Breast epithelium (tissue), 4 donors: ENCODE measurements at places on chromosomes 7 and 10. TPM values are rescaled to one million over a fixed set of nuclear protein-coding genes. Genes with fewer than 3 reads are reported as not detected.

Gene ITPRID1
- total RNA-seq = 1.6 TPM

Gene TPK1
- 9.8 TPM for total RNA-seq

Gene IDI2
- total RNA-seq = not detected

Gene TSC22D4
- 17.0 TPM for total RNA-seq

Gene SND1
- total RNA-seq = 131 TPM

Gene SPDYE16
- 0.73 TPM for total RNA-seq

- peak; percentile 24 for DNase-seq
- peak overlapping the region; percentile 73 for H3K27ac ChIP-seq
- H3K4me3 ChIP-seq = no peak overlapping the region
- H3K4me1 ChIP-seq = peaks cover 11% of the 10 kb centered on the region
- H3K27me3 ChIP-seq = no peaks in the 10 kb centered on the region
Observed at GRCh38 chr7:128268233-128268632, 27.2 kb downstream of the LEP start.

- H3K27me3 ChIP-seq = no peaks in the 10 kb centered on the region
- no peak overlapping the region for H3K27ac ChIP-seq
- H3K36me3 ChIP-seq = no peaks in the 10 kb centered on the region
Observed at GRCh38 chr7:50534690-50535290, 30.4 kb downstream of the DDC start.

GRCh38 chr7:95582578-95583293 lies 13.6 kb downstream of the PDK4 start:
- H3K36me3 ChIP-seq = no peaks in the 10 kb centered on the region
- no peaks in the 10 kb centered on the region for H3K4me1 ChIP-seq
- no peak overlapping the region for H3K27ac ChIP-seq
- H3K27me3 ChIP-seq = no peaks in the 10 kb centered on the region

DNA sequence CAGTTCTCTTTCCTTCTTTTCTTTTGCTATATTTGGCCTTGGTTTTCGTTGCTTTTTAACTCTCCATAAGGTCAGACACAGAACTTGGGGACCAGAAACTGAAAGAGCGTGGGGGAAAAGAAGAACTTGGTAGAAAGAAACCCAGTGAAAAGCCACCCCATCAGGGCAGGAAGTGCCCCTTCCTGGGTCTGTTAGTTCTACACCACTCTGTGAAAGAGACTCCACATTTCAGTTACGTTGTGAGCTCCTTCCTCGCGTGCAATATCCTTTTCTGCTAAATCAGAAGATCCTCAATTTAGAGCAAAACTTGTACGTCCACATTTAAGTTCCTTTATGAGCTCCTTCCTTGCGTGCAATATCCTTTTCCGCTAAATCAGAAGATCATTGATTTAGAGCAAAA lies 220.6 kb upstream of the FOXK1 start:
- no peaks in the 10 kb centered on the region for H3K4me1 ChIP-seq
- no peak for DNase-seq
- no peak overlapping the region for H3K4me3 ChIP-seq
- H3K27ac ChIP-seq = no peak overlapping the region
- no peaks in the 10 kb centered on the region for H3K27me3 ChIP-seq

- H3K27me3 ChIP-seq = no peaks in the 10 kb centered on the region
- DNase-seq = peak; percentile 63
- H3K4me1 ChIP-seq = no peaks in the 10 kb centered on the region
- no peak overlapping the region for H3K4me3 ChIP-seq
Observed at GRCh38 chr10:69092959-69093850, 5.3 kb downstream of the SRGN start.

DNA sequence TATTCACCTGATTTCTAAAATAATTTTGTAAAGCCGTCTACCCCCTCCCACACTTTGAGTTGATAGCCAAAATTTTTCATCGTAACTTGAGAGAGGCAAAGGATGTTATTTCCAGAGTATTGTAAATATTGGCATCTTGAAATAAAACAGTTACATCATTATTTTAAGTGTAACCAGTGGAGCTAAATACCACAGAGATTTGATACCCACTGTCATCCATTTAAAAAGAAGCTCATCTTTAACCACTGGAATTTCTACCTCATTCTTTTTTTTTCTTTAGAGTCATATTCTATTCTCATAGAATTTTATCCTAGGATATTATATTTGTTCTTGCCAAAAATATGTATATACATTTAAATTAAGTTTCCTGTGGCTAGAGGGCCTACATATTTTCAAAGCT lies 48.6 kb downstream of the CAMK1D start:
- no peaks in the 10 kb centered on the region for H3K4me1 ChIP-seq
- DNase-seq = no peak
- H3K27me3 ChIP-seq = no peaks in the 10 kb centered on the region
- no peak overlapping the region for H3K27ac ChIP-seq
- H3K4me3 ChIP-seq = no peak overlapping the region

GRCh38 chr7:37040330-37040729 lies 316.0 kb upstream of the AOAH start:
- H3K27me3 ChIP-seq = no peaks in the 10 kb centered on the region
- no peak overlapping the region for H3K27ac ChIP-seq
- H3K4me3 ChIP-seq = no peak overlapping the region
- no peaks in the 10 kb centered on the region for H3K4me1 ChIP-seq
- no peaks in the 10 kb centered on the region for H3K36me3 ChIP-seq

- no peaks in the 10 kb centered on the region for H3K27me3 ChIP-seq
- no peak for DNase-seq
- H3K4me1 ChIP-seq = no peaks in the 10 kb centered on the region
- no peak overlapping the region for H3K27ac ChIP-seq
Observed at GRCh38 chr10:71158902-71159301, 53.5 kb upstream of the UNC5B start.

GRCh38 chr7:51366172-51366728 lies 49.6 kb upstream of the COBL start:
- H3K4me1 ChIP-seq = no peaks in the 10 kb centered on the region
- no peaks in the 10 kb centered on the region for H3K36me3 ChIP-seq
- no peak overlapping the region for H3K27ac ChIP-seq
- no peak overlapping the region for H3K4me3 ChIP-seq

GRCh38 chr10:120387326-120387725 lies 69.7 kb upstream of the PLPP4 start:
- H3K4me1 ChIP-seq = no peaks in the 10 kb centered on the region
- no peaks in the 10 kb centered on the region for H3K36me3 ChIP-seq
- DNase-seq = no peak
- no peaks in the 10 kb centered on the region for H3K27me3 ChIP-seq
- H3K27ac ChIP-seq = no peak overlapping the region
- no peak overlapping the region for H3K4me3 ChIP-seq

- no peak for DNase-seq
- no peaks in the 10 kb centered on the region for H3K4me1 ChIP-seq
- no peaks in the 10 kb centered on the region for H3K36me3 ChIP-seq
- H3K27ac ChIP-seq = no peak overlapping the region
Observed at GRCh38 chr10:124325633-124325914, 93.1 kb downstream of the OAT start.

DNA sequence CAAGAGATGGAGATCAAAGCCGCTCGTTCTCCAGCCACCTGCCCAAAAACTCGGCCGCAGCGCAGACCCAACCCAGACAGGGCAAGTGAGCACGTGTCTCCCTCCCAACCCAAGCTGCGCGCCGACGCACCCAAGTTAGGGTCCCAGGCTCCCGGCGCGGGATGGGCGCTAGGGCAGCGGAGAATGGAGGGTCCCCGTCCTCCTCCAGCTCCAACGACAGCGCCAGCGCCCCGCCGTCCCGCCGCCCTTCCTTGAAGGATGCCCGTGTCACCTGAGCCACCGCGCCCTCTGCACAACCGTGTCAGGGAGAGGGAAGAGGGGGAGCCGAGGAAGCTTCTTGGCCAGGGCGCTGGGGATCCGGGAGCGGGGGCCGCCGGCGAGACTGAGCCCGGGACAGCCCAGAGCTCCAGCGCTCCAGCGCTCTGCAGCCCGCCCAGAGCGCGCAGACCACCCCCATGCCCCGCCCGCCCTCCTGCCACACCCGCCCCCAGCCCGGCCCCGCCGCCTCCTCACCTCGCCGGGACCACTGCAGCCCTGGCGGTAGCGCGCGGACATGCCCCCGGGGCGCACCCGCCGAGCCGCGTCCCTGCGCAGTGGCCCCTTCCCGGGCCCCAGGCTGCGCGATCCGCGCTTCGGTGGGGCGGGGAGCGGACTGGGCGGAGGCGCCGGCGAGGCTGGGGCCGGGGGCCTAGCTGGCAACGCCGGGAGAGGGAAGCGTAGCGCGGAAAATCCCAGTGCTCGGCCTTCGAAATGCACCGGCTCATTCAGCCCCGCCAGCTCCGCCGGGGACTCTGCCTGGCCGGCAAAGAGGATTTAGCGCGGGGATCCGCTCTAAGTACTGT lies at the start of gene SLC16A12:
SLC16A12 (minus strand) TSS at position 424 of the 842 bp plus-strand sequence. CDS start 73,016 bp downstream, outside the sequence.
- peak within 1 kb of the TSS; percentile 44 for H3K4me3 ChIP-seq
- DNase-seq = no peak
- H3K27ac ChIP-seq = peak within 1 kb of the TSS; percentile 63
- no peaks in the 10 kb centered on the region for H3K36me3 ChIP-seq

DNA sequence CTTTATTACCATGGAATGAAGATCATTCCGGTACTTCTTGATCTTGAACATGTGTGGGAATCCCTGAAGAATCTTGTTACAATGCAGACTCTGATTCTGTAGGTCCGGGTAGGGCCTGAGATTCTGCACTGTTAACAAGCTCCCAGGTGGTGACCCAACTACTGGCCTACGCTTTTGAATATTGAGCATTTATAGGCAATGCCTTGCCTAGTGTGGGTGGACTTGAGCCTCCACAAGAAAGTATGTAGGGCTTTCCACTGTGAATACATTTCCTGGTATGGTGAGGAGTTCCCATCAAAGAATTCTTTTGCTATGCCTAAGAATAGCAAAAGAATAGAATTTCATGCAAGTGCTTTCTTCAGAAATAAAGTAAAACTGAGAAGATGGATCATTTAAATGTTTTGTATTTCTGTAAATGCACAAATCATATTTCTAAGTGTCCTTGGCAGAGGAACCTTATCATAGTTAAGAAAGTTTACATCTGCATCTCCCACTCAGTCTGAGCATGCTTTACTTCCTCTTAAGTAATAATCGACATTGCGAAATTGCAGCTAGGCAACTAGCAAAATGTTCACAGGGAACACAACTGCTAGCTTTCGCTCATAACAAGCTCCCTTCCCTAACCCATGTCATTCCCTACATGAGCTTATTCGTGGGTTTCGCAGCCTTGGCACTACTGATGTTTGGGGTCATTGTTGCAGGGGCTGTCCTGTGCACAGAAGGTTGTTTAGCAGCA lies 71.4 kb downstream of the AHR start:
- no peak for DNase-seq
- H3K4me1 ChIP-seq = no peaks in the 10 kb centered on the region
- H3K27me3 ChIP-seq = no peaks in the 10 kb centered on the region
- H3K36me3 ChIP-seq = no peaks in the 10 kb centered on the region

DNA sequence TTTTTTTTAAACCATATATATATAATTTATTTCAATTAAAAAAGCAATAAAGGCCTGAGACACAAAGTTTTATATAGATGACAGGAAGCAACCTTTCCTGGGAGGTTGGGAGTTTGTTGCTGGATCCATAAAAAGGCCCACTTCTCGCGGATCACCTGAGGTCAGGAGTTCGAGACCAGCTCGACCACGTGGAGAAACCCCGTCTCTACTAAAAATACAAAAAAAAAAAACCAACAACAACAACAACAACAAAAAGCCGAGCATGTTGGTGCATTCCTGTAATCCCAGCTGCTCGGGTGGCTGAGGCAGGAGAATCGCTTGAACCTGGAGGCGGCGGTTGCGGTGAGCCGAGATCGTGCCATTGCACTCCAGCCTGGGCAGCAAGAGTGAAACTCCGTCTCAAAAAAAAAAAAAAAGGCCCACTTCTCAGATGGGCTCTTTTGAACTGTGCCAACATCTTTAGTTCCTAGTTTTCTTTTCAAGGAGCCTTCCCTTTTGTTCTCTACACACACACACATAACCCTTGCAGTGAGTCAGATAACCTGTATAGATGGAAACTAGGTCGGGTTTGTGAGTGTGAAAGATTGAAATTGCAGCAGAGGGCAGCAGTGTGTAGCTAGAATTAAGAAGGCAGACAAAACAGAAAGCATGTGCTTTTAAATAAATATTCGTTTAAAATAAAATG lies 1.2 kb upstream of the SMNDC1 start:
- H3K4me3 ChIP-seq = peak overlapping the region; percentile 97
- DNase-seq = no peak
- no peaks in the 10 kb centered on the region for H3K27me3 ChIP-seq
- peaks cover 18% of the 10 kb centered on the region for H3K4me1 ChIP-seq
